ENCODE measurements at places on chromosomes 7 and 10.

DNA sequence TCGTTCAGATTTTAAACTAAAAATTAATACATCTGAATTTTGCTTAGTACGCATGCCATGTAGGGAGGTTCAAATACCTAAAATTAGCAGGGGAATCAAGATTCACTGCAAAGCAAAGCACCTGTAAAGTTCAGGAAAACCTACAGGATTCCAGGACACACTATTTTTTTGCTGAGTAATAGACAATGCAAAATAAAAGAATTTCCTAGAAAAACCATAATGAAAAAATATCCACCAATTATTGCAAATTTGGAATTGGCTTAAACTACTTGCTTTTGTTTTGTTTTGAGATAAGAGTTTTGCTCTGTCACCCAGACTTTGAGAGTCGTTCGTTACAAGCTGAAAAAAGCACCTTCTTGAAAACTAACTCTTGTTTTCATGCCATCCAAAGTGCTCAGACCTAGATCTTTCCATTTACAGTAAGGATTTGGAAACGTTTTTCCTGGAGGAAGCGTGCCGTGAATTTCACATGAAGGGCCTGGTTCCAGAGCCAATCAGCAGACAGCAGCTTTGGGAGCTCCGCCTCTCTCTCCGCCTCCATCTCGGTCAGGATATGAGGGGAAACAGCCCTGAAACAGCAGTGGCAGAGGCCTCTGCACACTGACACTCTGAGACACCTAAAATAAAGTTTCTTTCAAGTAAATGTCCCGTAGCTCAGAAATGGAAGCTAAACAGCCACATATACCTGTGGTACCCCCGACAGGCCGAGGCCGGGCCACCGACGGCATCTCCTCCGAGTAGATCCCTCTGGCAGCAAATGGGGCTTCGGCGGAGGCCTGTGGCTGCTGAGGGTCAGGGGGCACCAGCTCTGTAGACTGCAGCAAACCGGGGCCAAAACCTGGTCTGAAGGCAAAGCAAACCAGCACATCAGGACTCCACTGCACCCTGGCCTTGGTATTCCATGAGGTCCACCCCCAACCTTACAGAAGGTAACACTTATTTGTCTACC, 45.9 kb upstream of the ATP6V0A4 start:
- no peak overlapping the region for H3K27ac ChIP-seq
- DNase-seq: no peak
- no peaks in the 10 kb centered on the region for H3K36me3 ChIP-seq
- no peaks in the 10 kb centered on the region for H3K27me3 ChIP-seq

GRCh38 chr10:96271016-96271815, at the start of gene BLNK:
Gene BLNK (minus strand): TSS chr10:96271569. CDS start chr10:96271398, 171 bp downstream.
- no peak for DNase-seq
- H3K4me3 ChIP-seq: peak within 1 kb of the TSS; percentile 50
- H3K36me3 ChIP-seq: no peaks in the 10 kb centered on the region
- H3K27ac ChIP-seq: peak within 1 kb of the TSS; percentile 74
- H3K27me3 ChIP-seq: peaks cover 1% of the 10 kb centered on the region

DNA sequence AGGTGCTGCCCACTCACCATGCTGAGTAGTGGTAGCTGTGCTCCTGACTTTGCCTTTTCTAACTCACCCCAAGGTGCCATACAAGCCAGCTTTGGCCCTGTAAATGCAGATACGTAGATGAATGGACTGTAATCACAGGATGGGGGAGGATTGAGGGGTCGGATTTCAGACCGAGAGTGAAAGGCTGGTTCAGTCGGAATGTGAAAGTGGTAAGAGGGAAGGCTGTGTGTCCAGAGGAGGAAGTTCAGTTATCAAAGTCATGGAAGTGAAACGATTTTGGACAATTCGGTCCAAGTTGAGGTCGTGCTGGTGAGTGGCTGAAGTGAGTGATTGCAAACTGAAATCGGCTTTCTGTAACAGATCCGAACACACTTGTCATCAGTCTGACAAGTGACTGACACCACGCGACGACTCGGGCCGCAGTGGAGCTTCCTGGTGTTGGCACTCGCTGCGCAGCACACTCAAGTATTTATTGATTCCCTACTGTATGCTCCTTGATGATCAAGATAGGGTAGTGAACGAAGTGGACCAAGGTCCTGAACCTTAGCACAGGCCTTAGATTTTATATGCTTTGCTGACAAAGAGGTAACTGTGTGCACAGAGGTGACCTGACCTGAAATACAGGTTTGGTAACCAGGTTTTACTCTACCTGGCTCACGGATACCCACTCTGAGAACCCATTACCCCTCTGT, 10.5 kb downstream of the ZNF282 start:
- DNase-seq: no peak
- no peaks in the 10 kb centered on the region for H3K27me3 ChIP-seq
- peaks cover 29% of the 10 kb centered on the region for H3K4me1 ChIP-seq
- H3K36me3 ChIP-seq: peaks cover 71% of the 10 kb centered on the region
- H3K4me3 ChIP-seq: no peak overlapping the region

- peaks cover 53% of the 10 kb centered on the region for H3K4me1 ChIP-seq
- no peaks in the 10 kb centered on the region for H3K27me3 ChIP-seq
- H3K4me3 ChIP-seq: peak overlapping the region; percentile 49
These were observed 103.0 kb upstream of the KLF6 start for GRCh38 chr10:3887885-3888476.

DNA sequence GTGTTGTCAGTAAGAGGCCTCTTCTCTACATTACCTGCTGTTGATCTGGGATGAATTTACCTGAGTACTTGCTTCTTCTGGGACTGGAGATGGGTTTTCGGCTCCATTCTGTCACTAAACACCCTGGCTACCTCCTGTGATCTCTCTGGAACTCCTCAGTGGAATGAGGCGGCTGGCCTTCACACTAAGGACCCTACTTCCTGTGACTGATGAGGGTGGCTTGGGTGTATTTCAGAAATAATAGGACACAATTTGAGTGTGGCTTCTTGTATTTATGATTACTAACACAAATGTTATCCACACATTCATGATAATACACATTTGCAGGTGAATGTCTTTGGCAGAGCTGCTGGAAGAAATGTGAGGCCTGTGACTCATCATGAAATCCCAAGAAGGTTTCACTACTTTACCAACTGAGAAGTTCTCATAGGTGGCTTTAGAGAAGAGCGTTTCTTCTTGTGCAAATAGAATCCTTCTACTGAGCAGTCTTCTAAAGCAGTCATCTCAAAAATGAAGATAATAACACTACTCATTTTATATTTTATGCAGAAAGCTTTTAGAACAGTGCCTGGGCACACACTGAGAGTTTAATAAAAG, 21.3 kb upstream of the EVX1 start:
- H3K36me3 ChIP-seq: no peaks in the 10 kb centered on the region
- no peak overlapping the region for H3K27ac ChIP-seq
- no peak overlapping the region for H3K4me3 ChIP-seq
- DNase-seq: no peak

DNA sequence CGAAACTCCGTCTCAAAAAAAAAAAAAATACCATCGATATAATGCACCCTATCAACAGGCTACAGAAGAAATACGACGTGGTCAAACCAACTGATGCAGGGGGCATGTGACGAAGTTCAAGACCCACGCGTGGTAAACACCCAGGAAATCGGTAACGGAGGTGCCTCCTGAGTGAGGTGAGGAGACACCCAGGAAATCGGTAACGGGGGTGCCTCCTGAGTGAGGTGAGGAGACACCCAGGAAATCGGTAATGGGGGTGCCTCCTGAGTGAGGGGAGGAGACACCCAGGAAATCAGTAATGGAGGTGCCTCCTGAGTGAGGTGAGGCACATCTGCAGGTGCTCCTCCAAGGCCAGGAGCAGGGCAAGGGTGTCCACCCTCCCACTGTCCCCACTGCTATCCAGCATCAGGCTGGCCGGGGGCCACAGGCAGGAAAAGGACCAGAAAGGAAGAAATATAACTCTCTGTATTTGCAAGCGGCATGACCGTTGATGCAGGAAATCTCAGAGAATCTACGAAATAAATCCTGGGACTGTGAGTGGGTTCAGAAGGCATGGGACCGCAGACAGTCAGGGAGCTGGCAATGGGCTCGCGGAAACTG, 10.7 kb upstream of the GPR146 start:
- peaks cover 29% of the 10 kb centered on the region for H3K4me1 ChIP-seq
- no peak overlapping the region for H3K27ac ChIP-seq
- H3K36me3 ChIP-seq: no peaks in the 10 kb centered on the region
- H3K4me3 ChIP-seq: no peak overlapping the region
- no peak for DNase-seq

DNA sequence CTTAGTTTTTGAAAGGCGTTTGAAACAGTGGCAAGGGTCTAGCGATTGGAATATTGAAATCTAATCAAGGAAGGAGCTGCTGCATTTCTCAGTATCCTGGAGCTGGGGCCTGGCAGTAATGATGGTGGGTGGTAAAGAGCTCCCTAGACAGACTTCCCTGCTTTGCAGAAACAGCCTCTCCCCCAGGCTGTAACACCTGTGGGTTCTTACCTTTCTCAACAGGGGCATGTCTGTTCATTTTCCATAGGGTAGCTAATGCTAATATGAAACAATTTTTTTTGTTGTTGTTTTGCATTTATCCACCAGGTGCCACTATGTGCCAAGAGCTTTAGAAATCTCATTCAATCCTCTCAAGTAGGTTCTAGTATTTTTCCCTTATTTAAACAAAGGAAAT, 345.5 kb downstream of the REEP3 start:
- peaks cover 26% of the 10 kb centered on the region for H3K27me3 ChIP-seq
- DNase-seq: no peak
- H3K36me3 ChIP-seq: no peaks in the 10 kb centered on the region
- H3K27ac ChIP-seq: no peak overlapping the region
- H3K4me3 ChIP-seq: no peak overlapping the region
- peaks cover 7% of the 10 kb centered on the region for H3K4me1 ChIP-seq

GRCh38 chr10:115898242-115898641, 374.8 kb downstream of the GFRA1 start:
- no peaks in the 10 kb centered on the region for H3K27me3 ChIP-seq
- no peak overlapping the region for H3K27ac ChIP-seq
- H3K36me3 ChIP-seq: no peaks in the 10 kb centered on the region
- no peak overlapping the region for H3K4me3 ChIP-seq

DNA sequence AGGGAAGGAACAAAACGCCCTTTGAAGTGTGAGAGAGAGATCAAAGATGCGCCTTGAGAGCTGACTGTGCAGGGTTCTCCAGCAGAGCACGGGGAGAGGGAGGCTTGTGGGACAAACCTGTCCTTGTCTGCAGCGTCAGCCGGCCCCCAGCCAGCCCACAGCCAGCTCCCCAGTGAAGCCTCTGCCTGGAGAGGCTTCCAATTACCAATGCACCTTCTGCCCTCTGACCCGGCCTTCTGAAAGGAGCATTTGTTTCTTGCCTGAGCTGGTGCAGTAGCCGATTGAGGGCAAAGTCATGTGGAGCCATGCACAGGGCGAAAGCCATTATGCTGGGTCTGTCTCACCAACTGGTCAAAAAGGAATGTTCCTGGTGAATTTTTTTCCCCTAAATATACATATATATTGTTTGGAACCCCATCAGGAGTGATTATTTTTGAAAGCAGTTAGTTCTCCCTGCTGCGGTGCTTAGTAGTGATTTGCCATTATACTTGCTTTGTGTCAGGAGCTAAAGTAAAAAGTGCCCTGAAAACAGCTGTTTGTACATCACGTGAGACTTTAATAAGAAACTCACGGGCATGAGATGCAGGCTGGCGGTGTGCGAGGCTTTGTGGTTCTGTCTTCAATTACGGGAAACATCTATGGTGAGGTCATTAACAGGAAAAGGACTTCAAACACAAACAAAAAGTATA, 268.6 kb downstream of the KLF6 start:
- H3K4me1 ChIP-seq: no peaks in the 10 kb centered on the region
- peaks cover 25% of the 10 kb centered on the region for H3K27me3 ChIP-seq
- no peak overlapping the region for H3K4me3 ChIP-seq
- no peak overlapping the region for H3K27ac ChIP-seq
- no peaks in the 10 kb centered on the region for H3K36me3 ChIP-seq

DNA sequence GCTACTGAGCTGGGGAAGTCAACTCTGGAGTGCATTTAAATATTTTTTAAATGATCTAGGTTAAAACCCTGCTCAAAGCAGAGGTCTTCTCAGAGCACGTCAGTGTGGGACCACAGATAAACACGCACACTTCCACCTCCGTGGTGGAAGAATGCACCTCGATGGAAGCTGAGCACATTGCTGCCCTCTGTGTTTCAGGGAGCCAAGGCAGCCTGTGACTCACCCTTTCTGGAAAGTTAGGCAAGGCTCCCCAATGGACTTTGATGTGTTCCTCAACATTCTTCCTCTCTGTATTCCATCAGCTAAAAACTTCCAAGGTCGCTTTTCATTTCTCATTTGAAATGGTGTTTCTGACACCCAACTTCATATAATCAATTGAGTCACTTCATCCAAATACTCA, 170.8 kb upstream of the KMT2E start:
- no peak overlapping the region for H3K27ac ChIP-seq
- H3K36me3 ChIP-seq: no peaks in the 10 kb centered on the region
- no peak overlapping the region for H3K4me3 ChIP-seq
- H3K27me3 ChIP-seq: peaks cover 7% of the 10 kb centered on the region
- no peaks in the 10 kb centered on the region for H3K4me1 ChIP-seq

- peaks cover 88% of the 10 kb centered on the region for H3K27me3 ChIP-seq
- H3K27ac ChIP-seq: no peak overlapping the region
- peak overlapping the region; percentile 63 for H3K4me3 ChIP-seq
- H3K4me1 ChIP-seq: peaks cover 40% of the 10 kb centered on the region
- DNase-seq: peak; percentile 2
These were observed 2.7 kb upstream of the HOXA11 start for GRCh38 chr7:27187475-27188385.

DNA sequence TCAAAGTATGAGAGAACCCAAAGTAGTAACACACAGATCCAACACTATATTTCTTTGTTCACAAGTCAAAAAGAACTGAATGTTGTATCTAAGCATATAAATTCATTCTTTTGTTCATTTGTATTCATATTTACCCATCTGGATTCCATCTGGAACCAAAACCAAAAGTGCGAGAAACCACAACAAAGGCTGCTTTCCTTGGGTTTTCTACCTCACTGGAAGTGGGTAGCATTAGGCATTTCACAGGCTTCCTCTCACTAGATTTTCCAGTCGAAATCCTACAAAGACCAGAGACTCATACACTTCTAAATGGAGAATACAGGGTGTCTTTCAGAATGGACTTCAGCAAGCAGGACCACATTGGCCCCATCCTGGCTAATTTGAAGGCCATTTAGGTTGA, 109.8 kb upstream of the WNT16 start:
- H3K36me3 ChIP-seq: no peaks in the 10 kb centered on the region
- H3K4me3 ChIP-seq: no peak overlapping the region
- DNase-seq: no peak

GRCh38 chr10:119337223-119337622, 129.9 kb downstream of the GRK5 start:
- H3K27me3 ChIP-seq: no peaks in the 10 kb centered on the region
- peaks cover 15% of the 10 kb centered on the region for H3K36me3 ChIP-seq
- H3K4me1 ChIP-seq: peaks cover 44% of the 10 kb centered on the region
- DNase-seq: no peak

DNA sequence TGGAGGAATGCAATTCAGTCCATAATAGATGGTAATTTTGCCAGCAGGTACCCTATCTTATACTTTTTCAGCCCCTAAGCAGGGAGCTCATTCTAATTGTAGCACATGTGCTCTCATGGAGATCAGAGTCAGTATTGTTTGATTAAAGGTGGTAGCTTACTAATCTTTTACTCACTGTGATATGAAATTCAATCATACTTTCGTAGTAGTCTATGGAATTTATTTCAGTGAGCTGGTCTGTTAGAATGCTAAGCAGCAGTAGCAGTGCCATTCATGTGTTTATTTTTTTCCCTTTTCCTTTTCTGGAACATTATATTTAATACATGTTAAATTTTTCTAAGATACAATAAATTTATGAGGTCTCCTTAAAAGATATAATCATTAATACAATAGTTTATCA, 109.0 kb downstream of the ST7 start:
- H3K4me3 ChIP-seq: no peak overlapping the region
- H3K27me3 ChIP-seq: no peaks in the 10 kb centered on the region
- DNase-seq: no peak
- H3K27ac ChIP-seq: no peak overlapping the region
- H3K4me1 ChIP-seq: peaks cover 6% of the 10 kb centered on the region

All from activated naive CD8-positive, alpha-beta T cell treated with anti-CD3 and anti-CD28 coated beads, Interleukin-2, amount 50 U/mL, for 24 hours (primary cell).